ENCODE measurements at places on chromosomes 12 and 14.

DNA sequence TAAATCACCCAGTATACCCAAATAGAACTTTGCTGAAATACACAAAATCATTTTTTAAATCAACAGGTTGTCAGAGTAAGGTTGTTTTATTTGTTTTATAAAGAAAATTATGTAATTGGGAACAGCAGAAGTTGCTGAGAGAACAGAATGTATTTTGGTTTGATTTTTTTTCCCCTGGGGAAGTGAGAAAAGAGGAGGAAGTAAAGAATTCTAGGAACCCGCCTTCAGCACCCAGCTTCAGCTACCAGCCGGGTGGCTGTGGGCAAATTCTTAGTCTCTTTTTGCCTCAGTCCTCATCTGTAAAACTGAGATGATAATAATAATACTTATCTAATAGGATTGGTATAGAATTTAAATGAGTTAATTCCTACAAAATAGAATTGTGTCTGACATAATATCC lies 119.4 kb downstream of the SRGAP1 start:
- no peak for DNase-seq

DNA sequence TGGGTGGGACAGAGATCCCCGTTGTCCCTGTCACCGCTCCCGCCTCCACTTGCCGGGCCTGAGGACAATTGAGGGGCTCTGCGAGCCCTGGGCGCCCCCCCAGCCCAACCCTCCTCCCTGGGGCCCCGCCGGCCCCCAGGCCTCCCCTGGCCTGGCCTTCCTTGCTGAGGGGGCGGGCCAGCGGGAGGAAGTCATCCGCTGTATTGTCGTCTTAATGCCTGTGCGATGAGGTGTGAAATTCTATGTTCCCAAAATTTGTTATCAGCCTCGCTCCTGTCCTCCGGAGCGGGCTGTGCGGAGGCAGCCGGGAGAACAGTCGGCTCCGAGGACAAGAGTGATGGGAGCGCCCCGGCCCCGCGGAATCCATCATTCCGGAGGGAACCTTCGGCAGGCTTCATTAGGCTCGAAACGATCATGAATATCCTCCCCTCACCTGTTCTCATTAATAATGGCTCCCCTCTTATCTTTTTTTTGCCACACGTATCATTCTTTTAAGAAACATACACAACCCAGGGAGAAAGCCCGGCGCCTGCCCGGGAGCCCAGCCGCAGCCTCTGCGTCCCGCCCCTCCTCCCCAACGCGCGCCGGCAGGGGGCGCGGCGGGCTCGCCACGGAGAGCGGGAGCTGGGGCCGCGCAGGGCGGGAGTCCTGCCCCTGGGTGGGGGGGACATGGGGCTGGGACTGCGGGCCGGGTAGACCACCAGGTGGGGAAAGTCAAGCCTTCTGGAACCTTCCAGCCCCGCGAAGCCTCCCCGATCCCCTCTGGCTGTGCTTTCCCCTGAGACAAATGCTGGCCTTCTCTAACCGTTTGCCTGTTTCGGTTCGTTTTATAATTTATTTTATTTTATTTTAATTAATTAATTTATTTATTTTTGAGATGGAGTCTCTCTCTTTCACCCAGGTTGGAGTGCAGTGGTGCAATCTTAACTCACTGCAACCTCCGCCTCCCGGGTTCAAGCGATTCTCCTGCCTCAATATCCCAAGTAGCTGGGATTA lies 17.1 kb upstream of the DLK1 start:
- no peak for DNase-seq

- DNase-seq: peak; percentile 15
These were observed 6.7 kb downstream of the PLD4 start for GRCh38 chr14:104931304-104931770.

DNA sequence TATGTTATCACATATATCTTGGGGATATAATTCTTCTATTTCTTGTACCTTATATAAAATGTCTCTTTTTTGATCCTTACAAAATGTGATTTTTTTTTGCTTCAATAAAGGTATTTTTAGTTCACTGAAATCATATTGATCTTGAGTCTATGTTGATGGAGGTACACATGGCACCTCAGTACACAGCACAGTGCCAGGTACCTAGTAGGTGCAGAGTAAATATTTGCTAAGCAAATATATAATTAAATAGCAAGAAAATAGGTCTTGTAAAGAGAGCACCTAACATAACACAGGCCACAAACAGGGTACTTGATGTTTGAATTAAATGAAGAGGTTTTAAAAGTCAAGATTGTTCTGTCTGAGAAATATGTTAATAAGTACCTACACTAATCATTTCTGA lies 69.7 kb downstream of the CIT start:
- DNase-seq: no peak

- DNase-seq: peak; percentile 72
These were observed 86.9 kb upstream of the TTC7B start for GRCh38 chr14:90903101-90903500.

DNA sequence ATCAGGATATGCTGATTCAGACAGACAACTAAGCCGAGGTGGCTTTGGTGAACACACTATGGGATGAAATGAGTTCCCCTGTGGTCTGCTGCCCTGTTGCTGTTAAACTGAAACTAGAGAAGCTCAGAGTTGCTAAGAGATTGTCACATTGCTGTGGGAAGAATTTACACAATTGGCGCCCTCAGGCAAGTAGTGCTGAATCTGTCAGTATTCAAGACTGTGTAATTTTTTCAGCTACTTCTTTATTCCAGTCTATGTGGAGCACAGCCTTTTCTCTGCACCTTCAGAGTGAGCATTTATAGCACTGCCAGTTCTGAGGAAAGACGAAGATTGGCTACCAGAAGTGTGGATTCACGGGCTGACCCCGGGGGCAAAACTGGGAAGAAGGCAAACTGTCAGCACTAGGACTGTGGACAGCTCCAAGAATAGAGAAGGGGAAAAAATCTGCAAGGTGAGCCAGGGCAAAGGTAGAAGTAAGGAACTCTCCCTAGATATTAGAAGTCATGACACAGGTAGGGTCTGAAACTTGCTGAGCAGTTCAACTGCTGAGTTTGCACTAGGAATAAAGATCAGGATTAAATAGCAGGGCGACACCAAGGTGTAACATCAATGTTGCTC lies 218.8 kb upstream of the TMPO start:
- DNase-seq: no peak

GRCh38 chr12:81222846-81223592 lies 145.1 kb downstream of the ACSS3 start:
- no peak for DNase-seq

DNA sequence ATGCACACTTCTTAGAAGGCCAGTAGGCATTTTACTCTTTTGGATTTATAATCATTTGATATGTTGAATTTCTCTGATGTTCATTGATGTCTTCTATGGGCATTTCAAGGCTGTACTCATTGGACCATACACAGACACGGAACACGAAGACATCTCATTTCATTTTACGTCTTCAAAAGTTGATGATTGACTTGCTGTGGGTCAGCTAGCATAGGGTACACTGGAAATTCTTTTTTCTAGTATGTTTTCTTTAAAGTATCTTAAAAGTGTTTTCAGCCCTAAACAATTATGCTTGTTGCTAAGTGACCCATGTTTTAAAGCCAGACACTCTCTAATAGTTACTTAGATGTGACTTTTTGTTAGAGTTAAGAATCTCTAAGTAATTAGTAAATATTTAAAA lies 16.3 kb downstream of the TRHDE start:
- DNase-seq: no peak

DNA sequence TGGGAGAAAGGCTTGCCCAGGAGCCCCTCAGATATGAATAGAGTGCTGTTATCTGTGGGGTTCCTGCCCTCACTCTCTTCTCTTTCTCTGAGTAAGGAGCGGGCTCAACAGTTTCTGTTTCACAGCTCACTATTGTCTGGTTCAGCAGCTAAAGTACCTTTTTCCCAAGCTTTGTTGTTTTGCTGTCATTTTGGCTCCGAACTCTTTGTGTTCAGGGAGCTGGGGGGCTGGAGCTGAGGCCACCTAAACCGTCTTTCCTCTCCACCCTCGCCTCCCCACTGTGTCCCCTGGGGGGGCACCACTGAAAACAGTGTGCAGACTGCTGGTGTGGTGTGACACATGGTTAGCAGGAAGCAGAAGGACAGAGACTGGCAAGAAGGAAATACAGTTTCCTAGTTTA lies 51.4 kb downstream of the FBXW8 start:
- DNase-seq: peak; percentile 24

Measured in GM10248 (cell line).